Stimulated activated CD4-positive, alpha-beta T cell treated with anti-CD3 and anti-CD28 coated beads, Interleukin-15, amount 100 ng/mL, for 48 hours (primary cell): ENCODE measurements at places on chromosomes 4 and X.
A peak's percentile ranks its signal among the peaks of the same experiment; 100 is the strongest.

DNA sequence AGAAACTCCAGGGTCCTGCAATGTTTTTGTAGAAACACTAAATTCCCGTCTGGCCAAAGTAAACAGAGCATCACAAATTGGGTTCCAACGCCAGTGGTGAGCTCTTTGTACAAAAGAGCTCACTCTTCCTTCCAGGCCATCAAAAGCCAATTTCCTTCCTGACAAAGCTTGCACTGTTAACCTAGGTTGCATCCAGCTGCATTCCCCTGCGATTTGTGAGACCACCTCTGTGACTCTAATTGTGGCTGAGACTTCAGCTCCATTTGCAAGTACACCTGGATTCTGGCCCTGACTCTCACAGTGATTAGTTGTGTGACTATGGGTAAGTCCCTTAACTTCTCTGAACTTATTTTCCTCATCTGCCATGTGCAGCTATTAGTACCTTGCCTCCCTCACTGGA lies 212.5 kb upstream of the CXorf66 start:
- no peak for DNase-seq

DNA sequence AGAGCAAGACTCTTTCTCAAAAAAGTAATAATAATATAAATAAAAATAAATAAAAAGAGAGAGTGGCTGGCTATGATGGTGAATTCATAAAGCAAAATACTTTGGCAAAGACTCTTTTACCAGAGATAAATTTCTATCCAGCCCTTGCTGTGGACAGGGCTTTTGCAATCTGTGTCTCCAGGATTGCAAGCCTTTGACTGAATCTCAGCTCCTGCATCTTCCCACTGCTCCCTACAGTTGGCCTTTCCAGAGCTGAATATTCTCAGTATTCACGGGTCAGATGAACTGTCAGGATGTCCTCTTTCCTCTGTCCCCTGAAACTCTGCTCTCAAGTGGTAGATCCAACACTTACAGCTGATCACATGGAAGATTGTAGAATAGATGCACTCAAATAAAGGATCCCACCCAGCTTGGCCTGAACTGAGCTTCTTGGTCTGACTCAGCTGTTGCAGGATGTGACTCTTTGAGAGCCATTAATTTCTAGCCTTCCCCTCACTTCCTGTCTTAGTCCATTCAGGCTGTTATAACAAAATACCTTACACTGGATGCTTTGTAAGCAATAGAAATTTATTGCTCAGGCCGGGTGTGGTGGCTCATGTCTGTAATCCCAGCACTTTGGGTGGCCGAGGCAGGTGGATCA lies 123.4 kb upstream of the GUCY1A1 start:
- no peak for DNase-seq

- DNase-seq = no peak
Observed at GRCh38 chr4:99630857-99631360, 26.7 kb downstream of the C4orf54 start.

DNA sequence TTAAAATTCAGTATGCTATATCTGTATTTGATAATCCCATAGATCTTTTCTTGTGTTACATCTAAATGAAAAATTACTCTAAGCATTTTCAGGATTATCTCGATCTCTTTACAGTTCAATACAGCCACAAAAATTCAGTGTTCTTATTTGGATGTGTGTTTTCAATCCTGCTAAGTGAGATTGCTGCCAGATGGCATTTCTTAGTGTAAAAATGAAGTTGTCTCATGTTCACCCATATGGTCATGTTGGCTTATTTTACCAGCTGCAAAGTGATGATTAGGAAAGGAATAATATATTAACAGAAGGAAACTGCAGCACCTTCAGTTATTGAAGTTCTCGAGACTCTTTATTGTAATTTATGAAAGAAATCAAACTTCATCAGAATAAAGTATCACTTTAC lies 12.1 kb upstream of the FAM47A start:
- DNase-seq = no peak

DNA sequence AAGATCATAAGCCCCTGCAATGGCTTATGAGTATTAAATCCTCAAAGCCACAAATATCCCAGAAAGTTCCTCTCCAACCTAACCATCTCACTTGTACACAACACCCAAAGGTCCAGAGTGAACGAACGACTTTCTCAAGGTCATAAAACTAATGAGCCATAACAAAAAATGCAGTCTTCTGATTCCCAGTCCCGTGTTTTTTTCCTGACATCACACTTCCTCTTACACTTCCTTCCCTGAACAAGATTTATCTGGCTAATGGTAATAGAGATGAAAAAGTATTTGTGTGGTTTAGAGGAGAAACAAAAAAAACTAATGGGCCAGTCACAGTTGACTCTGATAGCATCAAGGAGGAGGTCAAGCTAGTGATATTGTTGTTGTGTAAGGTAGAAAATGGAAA lies 99.5 kb upstream of the KLHL13 start:
- no peak for DNase-seq

GRCh38 chrX:134999469-134999868 lies 8.7 kb downstream of the SMIM10 start:
- DNase-seq = no peak

GRCh38 chrX:1581132-1581531 lies 10.3 kb upstream of the AKAP17A start:
- DNase-seq = peak; percentile 68
